Gastroesophageal sphincter (tissue), 4 donors: ENCODE measurements at places on chromosomes 7 and 10. TPM values are rescaled to one million over a fixed set of nuclear protein-coding genes. Genes with fewer than 3 reads are reported as not detected.

The CUZD1 gene
- total RNA-seq = 1.4 TPM

DNA sequence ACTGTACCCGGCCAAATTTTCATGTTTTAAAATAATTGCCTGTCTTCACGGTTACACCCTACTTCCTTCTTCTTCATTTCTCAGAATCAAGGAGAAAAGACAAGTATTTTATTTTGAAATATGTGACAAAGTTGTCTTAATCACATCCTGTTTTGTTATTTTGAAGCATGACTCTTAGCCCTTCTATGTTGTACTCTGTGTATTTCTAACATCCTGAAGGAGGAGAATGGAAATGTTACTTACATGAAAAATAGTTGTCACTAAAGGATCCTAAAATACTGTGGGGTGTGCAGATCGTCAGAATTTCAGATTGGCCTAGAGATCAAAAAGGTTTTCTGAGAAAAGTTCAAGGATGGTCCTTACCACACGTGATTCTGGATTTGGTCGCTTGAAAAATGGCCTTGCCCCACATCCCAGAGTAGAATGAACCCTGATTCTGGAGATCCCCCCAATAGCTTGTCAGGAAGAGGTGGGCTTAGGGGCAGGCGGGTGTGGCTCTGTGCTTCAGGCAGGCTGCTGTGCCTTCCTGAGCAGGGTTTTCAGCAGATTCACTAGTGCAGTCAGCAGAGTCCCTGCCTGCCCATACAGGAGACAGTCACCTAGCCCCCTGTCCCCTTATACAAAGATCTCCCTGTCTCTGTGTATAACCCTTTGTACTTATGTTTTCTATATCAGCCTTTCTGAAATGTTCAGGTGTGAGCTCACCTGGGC is 8.6 kb downstream of the UPP1 start:
- H3K27me3 ChIP-seq = no peaks in the 10 kb centered on the region
- ATAC-seq = peak; percentile 29
- H3K4me3 ChIP-seq = no peak overlapping the region
- no peak overlapping the region for H3K27ac ChIP-seq
- H3K4me1 ChIP-seq = no peaks in the 10 kb centered on the region

The LCOR gene
- total RNA-seq = 22.3 TPM

The WASHC2A gene
- 44.7 TPM for total RNA-seq

The TEX47 gene
- not detected for total RNA-seq

DNA sequence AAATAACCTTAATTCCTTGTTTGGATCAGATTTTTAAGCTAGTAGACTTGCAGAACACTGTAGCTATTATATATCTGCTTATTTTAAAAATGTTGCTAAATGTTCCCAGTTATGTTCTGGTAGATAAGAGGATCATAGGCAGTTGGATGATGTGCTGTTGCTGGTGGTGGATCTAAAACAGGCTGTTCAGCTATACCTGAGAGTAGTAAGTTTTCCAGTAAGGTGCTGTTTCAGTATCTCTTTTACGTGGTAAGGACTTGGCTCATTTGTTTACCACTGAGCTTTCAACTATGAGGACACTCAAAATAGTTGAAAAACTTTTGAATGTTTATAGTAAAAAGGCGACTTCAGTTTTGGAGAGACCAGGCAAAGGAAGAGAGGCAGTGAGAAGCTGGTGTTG is 180.9 kb downstream of the CDK14 start:
- no peaks in the 10 kb centered on the region for H3K27me3 ChIP-seq
- no peak for ATAC-seq
- H3K4me1 ChIP-seq = peaks cover 4% of the 10 kb centered on the region

The TMEM213 gene
- not detected for total RNA-seq

DNA sequence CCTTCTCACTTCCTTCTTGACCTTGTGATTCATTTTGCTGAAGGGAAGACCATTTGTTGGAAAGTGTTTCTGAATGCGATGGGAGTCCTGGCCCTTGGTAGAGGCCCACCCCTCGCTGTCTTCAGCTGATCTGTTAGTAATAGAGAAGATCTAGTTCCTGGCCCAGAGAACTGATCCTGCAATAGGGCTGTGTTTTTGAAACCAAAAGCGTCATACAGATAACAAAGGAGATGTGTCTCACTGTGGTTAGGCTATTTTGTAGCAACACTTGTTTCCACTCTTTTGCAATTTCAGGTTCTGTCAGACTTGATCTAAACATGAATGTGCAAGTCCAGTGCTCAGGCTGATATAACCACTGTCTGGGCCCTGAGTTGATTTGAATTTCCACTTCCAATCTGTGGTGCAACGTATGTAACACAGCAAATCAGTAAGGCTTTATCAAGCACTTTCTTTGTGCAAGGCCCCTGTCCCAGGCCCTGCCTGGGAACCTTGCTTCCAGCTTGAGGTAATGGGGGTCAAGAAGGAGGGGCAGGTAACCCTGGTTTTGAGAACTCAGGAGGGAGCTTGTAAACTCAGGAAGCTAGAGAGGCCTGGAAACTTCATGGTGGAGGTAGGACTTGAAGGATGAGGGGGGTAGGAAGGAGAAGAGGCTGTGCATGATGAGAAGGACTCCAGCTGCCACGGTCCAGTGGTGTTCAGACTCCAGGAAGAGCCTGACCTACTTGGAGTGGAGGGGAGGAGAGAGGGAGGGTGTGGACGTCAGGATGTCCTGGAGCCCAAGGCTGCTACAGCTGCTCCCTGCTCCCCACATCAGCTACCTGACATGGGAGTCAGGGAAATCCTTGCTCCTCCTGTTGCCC is 42.2 kb upstream of the SRGN start:
- ATAC-seq = no peak
- H3K4me1 ChIP-seq = no peaks in the 10 kb centered on the region
- H3K27ac ChIP-seq = peak overlapping the region; percentile 15
- no peaks in the 10 kb centered on the region for H3K36me3 ChIP-seq

DNA sequence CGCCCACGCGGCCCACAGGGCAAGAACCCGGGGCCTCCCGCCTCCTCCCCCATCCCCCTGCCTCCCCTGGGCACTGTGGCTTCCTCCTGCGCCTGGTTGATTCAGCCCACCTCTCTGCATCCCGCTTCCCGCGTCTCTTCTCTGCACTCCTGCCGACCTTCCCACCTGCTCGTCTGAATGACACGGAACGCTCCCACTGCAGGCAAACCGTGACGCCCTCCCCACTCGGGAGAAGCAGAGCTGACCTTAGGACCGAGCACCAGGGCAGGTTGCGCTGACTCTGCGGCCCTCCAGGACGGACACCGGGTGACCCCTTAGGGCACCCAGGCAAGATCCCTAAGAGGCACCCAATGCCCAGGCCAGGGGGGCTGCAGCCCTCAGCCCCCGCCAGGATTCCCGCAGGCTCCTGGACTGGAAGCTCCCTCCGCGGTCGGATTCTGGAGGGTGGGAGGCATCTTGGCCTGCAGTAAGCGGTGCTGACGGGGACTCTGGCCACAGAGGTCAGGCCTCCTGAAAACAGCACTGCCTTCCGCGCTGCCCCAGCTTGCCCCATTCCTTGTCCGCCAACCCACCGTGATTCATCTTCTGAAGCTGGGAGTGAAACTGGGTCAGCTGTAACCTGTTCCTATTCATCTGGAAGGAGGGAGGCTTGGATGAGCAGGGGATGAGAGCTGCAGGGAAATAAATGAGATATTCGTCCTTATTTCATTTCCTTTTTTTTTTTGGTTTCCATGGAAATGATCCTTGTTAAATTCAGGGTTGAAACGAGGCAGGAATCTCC is 990 bp downstream of the CALML3 start:
- no peaks in the 10 kb centered on the region for H3K36me3 ChIP-seq
- no peak for ATAC-seq
- no peaks in the 10 kb centered on the region for H3K27me3 ChIP-seq
- peaks cover 5% of the 10 kb centered on the region for H3K4me1 ChIP-seq
- no peak overlapping the region for H3K4me3 ChIP-seq

The NUTM2E gene
- not detected for total RNA-seq

- peak overlapping the region; percentile 84 for H3K27ac ChIP-seq
- H3K27me3 ChIP-seq = no peaks in the 10 kb centered on the region
- no peaks in the 10 kb centered on the region for H3K36me3 ChIP-seq
- H3K4me3 ChIP-seq = peak overlapping the region; percentile 35
Observed at GRCh38 chr10:28177944-28178637, 124.8 kb downstream of the MPP7 start.

DNA sequence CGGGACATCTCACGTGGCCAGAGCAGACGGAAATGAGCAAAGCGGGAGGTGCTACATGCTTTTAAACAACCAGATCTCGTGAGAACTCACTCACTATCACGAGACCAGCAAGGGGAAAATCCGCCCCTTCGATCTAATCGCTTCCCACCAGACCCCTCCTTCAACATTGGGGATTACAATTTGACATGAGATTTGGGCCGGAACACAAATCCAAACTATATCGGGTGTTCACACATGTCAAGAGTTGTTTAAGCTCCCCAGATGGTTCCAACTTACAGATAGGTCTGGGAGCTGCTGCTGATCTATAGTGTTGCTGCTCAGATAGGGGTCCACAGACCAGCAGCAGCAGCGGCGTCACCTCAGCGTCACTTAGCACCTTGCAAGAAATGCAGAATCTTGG is 194.9 kb downstream of the GPAM start:
- no peaks in the 10 kb centered on the region for H3K36me3 ChIP-seq
- no peak for ATAC-seq
- H3K27ac ChIP-seq = no peak overlapping the region
- no peaks in the 10 kb centered on the region for H3K4me1 ChIP-seq
- H3K4me3 ChIP-seq = no peak overlapping the region

The FBXL13 gene
- 1.3 TPM for total RNA-seq

DNA sequence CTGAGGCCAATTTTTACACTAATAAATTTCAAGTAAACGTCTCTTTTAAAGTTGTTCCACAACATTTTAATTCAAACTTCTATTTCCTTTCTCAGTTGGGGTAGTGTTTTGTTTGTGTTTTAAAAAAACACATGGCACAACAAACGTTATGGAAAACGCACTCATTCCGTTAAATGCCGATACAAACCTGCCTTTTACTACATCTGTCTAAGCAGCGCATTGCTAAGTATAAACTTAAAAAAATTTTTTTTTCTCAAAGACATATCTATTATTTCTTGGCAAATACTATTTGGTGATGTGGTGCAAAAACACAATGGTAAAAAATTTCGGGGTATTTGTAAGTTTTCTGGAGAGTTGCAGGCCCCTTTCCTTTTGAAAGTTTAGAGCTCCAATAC is 1.4 kb downstream of the SKIDA1 start:
- no peaks in the 10 kb centered on the region for H3K27me3 ChIP-seq
- no peak for ATAC-seq
- H3K27ac ChIP-seq = peak overlapping the region; percentile 100
- peak overlapping the region; percentile 75 for H3K4me3 ChIP-seq

- no peak overlapping the region for H3K27ac ChIP-seq
- H3K36me3 ChIP-seq = no peaks in the 10 kb centered on the region
- no peaks in the 10 kb centered on the region for H3K27me3 ChIP-seq
- H3K4me1 ChIP-seq = no peaks in the 10 kb centered on the region
Observed at GRCh38 chr7:118826246-118826645, 601.7 kb downstream of the ANKRD7 start.

DNA sequence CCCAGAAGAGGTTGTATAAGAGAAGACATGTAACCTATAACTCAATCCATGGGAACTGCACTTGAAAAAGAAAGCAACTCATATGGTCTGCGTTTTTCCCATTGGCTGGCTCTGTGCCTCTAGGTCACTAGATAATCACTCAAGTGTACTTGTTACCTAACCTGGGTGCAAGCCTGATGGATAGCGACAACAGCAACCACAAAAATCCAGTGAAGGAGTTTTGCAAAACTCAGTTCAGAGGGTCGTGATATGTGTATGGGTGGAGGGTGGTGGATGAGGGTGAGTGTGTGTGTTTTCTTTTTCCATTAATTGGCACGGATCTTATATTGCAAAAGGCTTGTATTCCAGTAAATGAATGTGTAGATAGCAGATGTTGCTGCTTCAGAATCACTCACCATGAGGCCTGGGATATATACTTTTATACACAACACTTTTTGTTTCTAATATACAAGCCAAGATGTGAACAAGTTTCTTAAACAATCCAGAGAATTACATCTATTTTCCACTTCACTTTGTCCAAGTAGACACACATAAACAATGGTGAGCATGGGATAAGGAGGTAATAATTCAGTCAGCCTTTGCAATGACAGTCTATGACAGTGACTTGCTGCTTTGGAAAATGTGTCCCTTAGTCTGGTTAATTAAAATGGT is 286.9 kb upstream of the DKK1 start:
- H3K4me3 ChIP-seq = no peak overlapping the region
- no peak overlapping the region for H3K27ac ChIP-seq
- no peaks in the 10 kb centered on the region for H3K4me1 ChIP-seq
- no peaks in the 10 kb centered on the region for H3K27me3 ChIP-seq
- ATAC-seq = no peak

DNA sequence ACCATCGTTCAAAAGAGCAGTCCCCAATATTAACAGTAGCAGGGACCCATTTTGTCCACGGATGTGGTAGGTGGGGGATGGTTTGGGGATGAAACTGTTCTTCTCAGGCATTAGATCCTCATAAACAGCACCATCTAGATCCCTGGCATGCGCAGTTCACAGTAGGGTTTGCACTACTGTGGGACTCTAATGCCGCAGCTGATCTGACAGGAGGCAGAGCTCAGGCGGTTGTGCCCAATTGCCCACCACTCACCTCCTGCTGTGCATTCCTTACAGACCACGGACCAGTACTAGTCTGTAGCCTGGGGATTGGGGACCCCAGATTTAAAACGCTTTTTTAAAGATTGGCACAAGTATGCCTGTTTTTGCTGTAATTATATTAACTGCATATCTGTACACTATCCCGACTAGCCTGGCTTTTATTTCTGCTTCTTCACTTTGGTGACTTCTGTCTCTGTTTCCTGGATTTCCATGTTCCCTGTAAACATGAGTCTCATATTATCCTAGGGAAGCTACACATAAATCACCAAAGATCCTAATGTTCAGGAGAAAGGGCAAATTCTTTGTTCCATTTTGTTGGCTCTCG is 163.3 kb upstream of the AKR1E2 start:
- H3K4me1 ChIP-seq = peaks cover 17% of the 10 kb centered on the region
- no peaks in the 10 kb centered on the region for H3K27me3 ChIP-seq
- no peak overlapping the region for H3K4me3 ChIP-seq
- no peaks in the 10 kb centered on the region for H3K36me3 ChIP-seq
- peak overlapping the region; percentile 93 for H3K27ac ChIP-seq

DNA sequence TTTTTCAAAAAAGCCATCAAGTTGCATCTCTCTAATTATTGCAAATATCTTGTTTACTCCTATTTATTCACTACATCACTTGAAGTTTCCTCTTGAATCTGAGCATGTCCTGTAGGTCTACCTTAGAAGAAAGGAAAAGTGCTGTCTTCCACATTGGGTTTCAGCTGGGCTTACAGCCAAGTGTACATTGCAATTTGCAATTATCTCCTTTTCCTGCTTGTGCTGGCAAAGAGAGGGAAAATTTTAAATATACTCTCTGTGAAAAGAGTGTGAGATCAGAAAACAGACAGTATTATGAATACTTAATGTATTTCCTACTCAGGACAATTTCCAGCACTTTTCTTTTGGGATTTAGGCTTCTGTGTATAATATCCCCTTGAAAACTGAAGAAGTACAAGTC is 839.7 kb downstream of the CNTNAP2 start:
- ATAC-seq = no peak
- no peak overlapping the region for H3K4me3 ChIP-seq
- no peaks in the 10 kb centered on the region for H3K4me1 ChIP-seq
- H3K27me3 ChIP-seq = no peaks in the 10 kb centered on the region
- no peak overlapping the region for H3K27ac ChIP-seq
